ENCODE measurements at places on chromosomes 16 and 17.

DNA sequence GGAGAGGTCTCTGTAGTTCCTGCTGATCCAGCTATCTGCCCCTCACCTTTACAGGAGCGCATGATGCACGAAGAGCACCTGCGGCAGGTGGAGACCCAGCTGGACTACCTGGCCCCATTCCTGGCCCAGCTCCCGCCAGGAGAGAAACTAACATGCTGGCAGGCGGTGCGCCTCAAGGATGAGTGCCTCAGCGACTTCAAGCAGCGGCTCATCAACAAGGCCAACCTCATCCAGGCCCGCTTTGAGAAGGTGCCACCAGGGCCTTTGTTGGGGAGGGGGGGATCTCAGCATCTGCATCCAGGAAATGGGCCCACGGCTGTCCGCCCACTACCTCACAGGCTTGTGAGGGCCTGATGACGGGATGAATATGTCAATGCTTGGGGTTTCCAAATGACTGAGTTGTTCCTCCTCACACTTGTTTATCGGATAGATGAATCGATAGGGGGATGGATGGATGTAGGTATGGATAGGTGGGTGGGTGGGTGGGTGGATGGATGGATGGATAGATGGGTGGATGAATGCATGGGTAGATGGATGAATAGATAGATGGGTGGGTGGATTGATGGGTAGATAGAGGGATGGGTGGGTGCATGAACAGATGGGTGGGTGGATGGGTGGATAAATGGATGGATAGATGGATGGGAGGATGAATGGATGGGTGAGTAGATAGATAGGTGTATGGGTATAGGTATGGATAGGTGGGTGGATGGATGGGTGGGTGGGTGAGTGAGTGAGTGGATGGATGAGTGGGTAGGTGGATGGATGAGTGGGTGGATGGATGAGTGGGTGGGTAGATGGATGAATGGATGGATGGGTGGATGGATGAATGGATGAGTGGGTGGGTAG, 7.0 kb upstream of the KATNB1 start:
- no peak for DNase-seq

- DNase-seq: no peak
These were observed 204.5 kb upstream of the CDH5 start for GRCh38 chr16:66161942-66162341.

GRCh38 chr17:75842963-75843576, 1.1 kb downstream of the UNC13D start:
- no peak for DNase-seq

- no peak for DNase-seq
These were observed 100.5 kb downstream of the VAT1L start for GRCh38 chr16:77888871-77889270.

- DNase-seq: no peak
These were observed 66.4 kb downstream of the METRNL start for GRCh38 chr17:83145831-83146230.

- no peak for DNase-seq
These were observed 83.9 kb upstream of the CIBAR2 start for GRCh38 chr16:85195900-85196772.

DNA sequence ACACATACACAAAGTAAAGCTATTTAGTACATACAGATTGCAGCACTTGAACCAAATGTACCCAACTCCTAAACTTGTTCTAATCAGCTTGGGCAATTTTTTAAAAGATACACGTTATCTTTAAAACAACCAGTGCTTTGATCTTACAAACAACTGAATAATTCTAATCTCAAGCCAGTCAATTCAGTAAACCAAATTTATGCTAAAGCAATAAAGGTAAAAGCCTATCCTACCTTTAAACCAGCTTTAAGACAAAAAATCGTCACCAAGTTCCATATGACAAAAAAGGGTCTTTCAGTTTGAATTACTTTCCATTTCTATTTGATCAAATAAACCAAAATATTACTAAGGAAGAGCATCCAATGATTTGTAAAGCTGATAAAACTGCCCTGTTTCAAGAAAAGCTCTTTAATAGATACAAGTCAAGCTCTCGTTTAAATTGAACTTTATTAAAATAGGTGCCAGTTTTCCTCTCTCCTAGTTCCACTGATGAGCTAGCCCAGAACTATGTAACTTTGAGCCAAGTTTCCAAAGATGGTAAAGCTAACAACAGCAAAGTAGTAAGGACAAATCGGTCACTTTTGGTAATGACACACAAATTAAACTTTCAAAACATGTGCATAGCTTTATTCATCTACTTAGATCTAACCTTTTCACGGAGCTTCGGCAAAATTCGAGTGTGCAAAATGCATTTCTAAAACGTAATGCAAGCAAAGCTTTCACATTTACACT, 10.2 kb downstream of the CRYBA1 start:
- no peak for DNase-seq

DNA sequence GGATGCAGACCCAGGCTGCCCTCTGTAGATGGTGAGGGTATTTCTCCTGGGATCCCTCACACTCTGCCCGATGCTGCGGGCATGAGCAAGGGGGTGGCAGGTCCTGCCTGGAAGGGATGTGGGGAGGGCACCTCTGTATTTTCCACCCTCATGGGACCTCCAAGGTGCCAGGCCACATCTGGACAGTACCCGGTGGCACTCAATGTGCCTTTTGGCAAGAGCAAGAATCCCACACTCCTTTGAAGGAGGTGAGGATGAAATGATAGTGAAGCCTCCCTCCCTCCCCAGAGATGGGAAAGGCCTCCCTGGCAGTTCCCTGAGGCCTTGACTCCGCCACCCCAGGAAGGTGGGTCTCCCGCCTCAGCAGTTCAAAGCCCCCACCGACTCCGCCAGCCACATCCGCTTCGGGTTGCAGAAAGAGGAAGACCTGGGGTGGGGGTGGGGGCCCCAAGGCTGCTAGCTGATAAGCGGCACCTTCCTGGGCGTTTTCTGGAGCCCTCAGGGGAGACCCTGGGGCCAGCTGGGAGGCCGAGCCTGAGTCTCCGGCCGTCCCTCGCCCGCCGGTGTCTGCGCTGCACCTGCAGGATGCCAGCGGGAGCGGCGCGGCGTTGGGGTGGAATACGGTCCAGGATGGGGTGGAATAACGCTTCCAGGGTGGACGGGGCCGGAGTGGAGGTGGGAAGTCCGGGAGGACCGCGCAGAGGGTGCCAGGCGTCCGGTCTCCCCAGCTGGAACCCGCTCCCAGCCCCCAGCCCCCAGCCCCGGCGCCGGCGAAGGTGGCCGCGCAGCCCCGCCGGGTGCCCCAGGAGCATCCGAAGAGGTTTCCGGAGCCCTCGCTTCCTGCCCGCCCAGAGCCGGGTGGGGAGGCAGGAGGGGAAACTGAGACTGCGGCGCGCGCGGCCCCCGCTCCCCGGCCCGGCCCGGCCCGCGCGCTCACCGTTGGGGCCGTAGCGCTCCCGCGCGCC, 718 bp downstream of the ATP2A3 start:
- no peak for DNase-seq

- no peak for DNase-seq
These were observed 519 bp upstream of the NTN1 start for GRCh38 chr17:9020824-9021157.

DNA sequence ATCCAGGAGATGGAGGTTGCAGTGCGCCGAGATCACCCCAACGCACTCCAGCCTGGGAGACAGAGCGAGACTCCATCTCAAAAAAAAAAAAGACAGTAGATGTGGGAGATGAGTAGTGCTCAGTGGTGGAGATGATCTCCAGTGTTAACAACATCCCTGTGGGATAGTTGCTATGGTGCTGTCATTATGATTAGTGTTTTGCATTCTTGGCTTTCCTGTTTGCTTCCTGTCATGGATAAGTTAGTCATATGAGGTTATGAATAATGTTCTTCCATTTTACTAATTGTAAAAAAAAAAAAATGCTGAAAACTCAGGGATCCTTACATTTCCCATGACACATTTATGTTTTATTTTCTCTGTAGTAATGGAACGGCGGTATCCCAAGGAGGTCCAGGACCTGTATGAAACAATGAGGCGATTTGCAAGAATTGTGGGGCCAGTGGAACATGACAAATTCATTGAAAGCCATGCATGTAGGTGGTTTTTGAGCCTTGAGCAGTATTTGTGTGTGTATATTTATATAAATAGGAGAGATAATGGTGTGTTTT, 24.5 kb upstream of the DUSP14 start:
- no peak for DNase-seq

GRCh38 chr16:84369105-84369504, 767 bp downstream of the ATP2C2 start:
- no peak for DNase-seq

GRCh38 chr17:32485261-32486110, 1.3 kb upstream of the CDK5R1 start:
- no peak for DNase-seq

- DNase-seq: no peak
These were observed 5.8 kb upstream of the UNK start for GRCh38 chr17:75778861-75779249.

- DNase-seq: no peak
These were observed 144.1 kb downstream of the RAB11FIP4 start for GRCh38 chr17:31535581-31535981.

- DNase-seq: no peak
These were observed 63.3 kb downstream of the CYB561 start for GRCh38 chr17:63382826-63383225.

- DNase-seq: no peak
These were observed 13.2 kb upstream of the SCNN1B start for GRCh38 chr16:23288726-23289512.

DNA sequence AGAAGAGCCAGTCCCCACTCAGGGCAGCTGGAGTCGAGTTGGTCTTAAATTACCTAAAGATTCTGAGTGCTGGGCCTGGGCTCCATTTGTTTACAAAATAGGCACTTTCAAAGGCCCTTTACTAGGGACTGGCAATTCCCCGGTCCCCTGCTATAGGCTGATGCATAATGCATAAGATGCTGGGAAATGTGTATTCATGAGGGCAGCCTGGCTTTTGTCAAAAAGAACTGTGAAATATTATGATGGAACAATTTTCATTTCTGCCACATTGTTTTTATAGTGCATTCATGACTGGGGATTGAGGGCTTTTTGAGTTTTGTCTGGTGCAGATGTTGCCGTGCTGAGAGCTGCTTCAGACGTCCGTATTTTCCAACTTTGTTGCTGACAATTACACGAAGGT, 617.0 kb upstream of the CDH5 start:
- no peak for DNase-seq

- no peak for DNase-seq
These were observed 956 bp upstream of the IST1 start for GRCh38 chr16:71894229-71894920.

Measured in NCI-H1436 treated with DMSO at 0.1 percent for 48 hours (cell line).